CD4-positive, alpha-beta T cell treated with Interleukin-15 for 1 hour (primary cell): ENCODE measurements at places on chromosomes 2 and 18.
A peak's percentile ranks its signal among the peaks of the same experiment; 100 is the strongest.

DNA sequence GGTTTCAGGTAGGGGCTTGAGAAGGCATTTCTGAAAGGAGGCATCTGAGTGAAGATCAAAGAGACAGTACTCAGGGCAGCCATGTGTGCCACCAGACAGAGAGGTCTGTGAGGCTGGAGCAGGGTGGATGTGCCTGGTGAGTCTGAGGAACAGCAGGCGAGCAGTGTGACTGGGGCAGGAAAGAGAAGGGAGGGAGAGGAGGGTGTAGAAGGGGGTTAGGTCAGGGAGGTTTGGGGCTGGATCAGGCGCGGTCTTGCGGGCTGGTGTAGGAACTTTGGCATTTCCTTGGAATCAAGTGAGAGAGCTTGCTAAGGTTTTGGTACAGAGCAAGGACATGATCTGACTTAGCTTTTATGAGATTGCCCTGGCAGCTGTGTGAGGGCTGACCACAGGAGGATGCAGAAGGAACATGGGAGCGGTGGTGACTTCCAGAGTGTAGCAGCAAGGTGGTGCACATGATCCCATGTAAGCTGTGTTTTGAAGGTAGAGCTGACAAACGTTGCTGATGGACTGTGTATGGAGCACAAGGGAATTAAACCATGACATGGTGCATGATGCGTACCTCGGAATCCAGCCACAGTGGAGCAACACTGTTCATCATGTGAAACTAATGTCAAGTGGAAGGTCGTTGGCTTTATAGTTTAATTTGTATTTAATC lies 13.9 kb downstream of the RAB31 start:
- no peak for DNase-seq

DNA sequence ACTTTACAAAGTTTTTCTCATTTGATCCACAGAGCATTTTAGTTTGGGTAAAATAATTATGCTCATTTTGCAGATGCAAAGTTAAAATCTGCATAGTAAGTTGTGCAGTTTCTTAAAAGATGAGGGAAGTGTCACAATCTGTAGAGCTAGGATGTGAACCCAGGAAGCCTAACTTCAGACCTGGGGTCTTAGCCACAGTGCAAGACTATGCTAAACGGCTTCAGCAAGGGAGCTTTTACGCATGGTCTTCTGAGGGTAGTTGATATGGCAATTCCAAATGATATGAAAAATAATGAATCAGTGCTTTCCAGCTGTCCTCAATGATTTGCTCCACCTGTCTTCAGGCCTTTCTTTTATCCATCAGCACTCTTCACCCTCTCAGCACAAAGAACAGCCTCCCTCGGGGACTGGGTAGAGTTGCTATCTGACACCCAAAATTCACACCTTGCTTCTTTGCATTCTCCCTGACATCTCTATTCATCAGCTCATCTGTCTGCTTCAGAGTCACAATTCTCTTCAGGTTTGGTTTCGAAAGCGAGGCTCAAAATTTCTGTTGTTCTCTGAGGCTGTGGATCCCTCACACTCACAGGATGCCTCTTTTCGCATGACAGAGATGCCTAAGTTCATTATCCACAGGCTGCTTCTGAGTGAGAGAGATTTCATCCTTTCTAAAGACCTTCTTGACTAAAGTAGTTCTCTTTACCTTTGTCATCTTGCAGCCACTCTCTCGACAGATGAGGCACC lies 302.5 kb downstream of the NRXN1 start:
- no peak for DNase-seq

- no peak for DNase-seq
Observed at GRCh38 chr2:234512884-234513669, 16.2 kb upstream of the ARL4C start.

GRCh38 chr2:64288321-64289193 lies 144.3 kb upstream of the PELI1 start:
- DNase-seq: no peak

DNA sequence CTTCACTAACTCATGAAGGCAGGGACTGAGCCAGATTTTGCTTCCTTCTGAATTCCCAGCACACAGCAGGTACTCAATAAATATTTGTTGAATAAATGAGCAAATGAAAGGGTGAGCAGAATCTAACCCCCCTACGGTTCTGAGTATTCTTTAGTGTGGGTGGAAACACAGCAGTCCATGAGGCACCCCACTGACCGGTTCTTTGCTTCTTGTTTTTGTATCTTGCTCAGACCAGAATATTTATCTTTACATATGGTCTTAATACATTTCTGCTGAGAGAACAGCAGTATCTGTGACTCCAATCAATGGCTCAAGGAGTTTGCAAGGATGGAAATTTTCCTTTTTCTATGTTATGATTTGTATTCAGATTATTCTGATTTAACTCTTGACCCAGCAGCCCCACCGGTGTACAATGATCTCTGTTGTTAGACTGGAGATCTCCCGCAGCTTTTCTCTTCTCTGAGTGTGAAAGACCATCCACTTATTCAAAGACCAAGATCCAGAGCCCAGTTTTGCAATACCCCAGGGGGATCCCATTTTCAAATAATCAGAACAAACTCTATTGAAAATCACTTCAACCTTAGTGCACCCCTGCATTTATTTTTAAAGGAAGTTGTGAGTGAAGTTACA lies 506.5 kb upstream of the TNP1 start:
- DNase-seq: no peak

DNA sequence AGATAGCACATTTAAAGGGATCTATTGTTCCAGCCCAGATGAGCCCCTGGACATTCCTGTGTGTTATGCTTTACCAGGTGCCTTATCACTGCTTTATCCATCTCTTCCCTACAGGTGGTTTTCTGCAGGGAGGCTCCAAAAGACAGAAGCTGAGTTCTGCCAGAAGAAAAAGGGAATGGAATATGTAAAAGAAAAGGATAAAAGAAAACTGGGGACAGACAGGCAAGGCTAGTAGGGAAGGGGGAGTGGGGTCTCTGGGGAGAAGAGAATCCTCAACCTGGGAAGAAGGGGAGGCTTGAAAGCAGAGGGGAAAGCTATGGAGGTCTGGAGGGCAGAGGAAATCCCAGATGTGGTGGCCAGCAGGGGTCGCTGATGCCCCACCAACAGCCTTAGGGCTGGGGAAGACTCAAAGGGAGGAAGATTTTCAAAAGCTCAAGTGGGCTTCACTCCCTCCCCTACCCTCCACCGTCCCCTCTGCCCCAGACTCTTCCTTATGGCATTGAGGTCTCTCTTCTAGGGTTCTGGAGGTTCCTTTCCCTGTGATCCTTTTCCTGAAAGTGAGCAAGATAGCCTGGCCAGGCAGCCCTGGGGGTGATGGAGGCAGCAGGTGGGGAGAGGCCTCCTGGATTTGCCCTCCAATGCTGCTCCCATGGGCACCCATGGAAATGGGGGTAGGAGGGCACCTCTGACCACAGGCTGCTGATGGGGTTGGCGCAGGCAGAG lies 178.1 kb upstream of the PKDCC start:
- peak; percentile 51 for DNase-seq

GRCh38 chr18:9082711-9083510 lies 19.6 kb upstream of the NDUFV2 start:
- DNase-seq: peak; percentile 30

- no peak for DNase-seq
Observed at GRCh38 chr18:13443552-13443951, 225.0 kb downstream of the LDLRAD4 start.

DNA sequence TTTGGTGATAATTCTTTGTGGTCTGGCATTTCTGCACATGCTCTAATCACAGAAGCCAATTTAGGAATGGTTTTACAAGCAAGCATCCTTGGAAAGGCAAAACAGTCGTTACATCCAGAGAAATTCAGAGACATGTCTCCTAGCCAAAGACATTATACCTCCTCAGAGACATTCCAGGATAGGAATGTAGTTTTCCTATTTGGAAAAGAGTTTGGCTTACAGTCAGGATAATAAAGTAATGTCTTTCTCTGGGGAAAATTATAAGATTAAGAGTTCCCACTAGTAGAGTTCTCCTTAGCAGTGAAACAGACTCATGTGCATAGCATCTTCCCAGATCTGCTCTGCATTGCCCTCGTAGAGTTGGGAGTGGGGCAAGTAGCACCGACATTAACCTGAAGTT lies 753.6 kb upstream of the TMEFF2 start:
- DNase-seq: no peak

GRCh38 chr2:218082586-218083351 lies 13.7 kb downstream of the RUFY4 start:
- no peak for DNase-seq

- no peak for DNase-seq
Observed at GRCh38 chr2:215320679-215321078, 8.8 kb downstream of the ATIC start.

GRCh38 chr2:74199871-74200305 lies 1.5 kb downstream of the MTHFD2 start:
- no peak for DNase-seq

- DNase-seq: no peak
Observed at GRCh38 chr18:72155327-72155726, 388.8 kb downstream of the CBLN2 start.

DNA sequence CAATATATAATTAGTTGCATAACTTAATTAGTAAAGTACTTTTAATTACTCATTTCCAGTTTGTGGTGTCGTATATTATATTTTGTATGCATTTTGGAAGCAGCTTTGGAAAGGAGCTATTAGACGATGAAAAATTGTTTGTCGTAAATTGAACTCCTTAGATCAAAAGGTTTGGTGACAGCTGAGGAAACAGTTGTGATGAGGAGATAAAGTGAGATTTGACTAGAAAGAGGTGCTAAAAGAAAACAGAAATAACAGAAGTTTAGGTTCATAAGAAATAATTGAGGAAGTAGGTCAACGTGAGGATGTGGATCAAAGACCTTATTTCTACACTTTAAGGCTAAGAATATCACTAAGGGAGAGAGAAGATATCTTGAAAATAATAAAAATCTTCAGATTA lies 141.9 kb upstream of the NETO1 start:
- no peak for DNase-seq

- no peak for DNase-seq
Observed at GRCh38 chr18:6018671-6019070, 123.3 kb upstream of the TMEM200C start.

DNA sequence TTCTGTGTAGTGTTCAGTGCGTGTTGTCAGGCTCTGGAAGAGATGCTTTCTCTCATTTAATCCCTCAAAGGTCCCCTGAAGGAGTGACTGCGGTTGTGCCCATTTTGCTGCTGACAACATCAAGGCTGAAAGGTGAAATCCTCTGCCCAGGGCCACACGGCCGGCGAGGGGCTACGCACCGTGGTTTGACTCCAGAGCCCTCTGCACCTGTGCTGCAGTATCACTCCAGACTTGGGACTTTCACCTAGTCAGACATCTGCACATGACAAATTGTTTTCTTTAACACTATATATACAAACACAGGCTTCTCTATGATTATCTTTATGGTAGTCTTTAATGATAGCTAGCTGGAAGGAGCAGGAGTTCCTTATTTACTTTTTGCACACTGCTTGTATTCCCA lies 90.2 kb downstream of the ARMC9 start:
- DNase-seq: no peak

GRCh38 chr2:46258937-46259776 lies 38.0 kb upstream of the EPAS1 start:
- no peak for DNase-seq
